Osteoblast (primary cell): ENCODE measurements at places on chromosomes 2 and 18. TPM values are rescaled to one million over a fixed set of nuclear protein-coding genes. Genes with fewer than 3 reads are reported as not detected.

TMEM198 gene
- total RNA-seq: 1.1 and 1.5 TPM in 2 replicates

FBXO41 gene
- 0.29 and 0.36 TPM in 2 replicates for total RNA-seq

DNA sequence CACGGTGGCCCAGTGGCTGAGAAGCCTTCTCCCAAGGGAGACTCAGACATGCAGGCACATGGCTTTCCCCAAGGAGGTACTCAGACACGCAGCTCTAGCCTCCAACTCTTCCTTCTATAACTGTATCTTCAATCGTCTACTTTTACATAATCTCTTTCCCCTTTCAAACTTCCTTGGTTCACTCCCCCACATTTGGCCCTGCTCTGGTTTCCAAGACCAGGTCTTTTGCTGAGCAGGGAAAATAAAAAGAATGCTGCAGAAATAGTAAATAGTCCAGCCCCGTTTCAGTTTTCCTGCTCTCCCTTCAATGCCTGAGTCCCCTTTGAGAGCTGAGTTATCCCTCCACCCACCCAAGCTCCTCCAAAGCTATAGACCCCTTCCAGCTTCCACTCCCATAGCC is 635.0 kb downstream of the ARHGAP15 start:
- no peak for DNase-seq

DNA sequence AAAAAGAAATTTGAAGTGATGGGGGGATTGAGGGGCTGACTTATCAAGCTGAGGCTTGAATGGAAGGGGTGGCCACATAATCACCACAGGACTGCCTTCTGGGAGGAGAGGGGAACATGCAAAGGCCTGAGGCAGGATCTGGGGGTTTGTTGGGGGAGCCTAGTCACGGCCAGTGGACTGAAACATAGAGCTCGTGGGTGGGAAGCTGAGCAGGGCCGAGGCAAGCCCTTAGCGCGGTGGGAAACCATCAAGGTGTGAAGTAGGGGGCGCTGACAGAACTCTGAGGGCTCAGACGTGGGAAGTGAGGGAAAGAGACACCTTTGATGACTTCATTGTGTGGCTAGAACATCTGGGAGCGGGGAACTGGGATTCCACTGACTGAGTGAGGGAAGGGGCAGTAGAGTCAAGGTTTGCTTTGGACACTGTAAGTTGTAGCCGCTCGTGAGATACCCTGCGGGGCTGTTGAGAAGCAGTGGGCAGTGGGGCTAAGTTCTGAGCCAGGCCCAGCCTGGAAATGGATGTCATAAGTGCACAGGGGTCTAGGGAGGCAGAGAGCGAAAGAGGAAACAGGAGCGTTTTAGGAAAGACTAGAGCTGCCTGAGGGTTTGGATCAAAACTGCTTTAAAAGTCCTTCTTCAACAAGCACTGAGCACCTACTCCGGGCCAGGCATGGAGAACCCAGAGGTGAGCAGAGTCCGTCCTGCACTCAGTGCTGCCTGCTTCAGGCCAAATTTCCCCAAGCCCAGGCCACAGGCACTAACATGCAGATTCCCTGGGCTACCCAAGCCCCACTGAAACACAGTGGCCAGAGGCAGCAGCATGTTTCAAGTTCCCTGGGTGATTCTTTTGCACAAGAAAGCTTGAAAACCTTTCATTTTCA is 686 bp upstream of the SNORC start:
- peak; percentile 76 for DNase-seq

- DNase-seq: peak; percentile 39
Observed at GRCh38 chr2:505941-506340, 171.3 kb downstream of the TMEM18 start.
